Immature natural killer cell (primary cell): ENCODE measurements at places on chromosomes 5 and 9.
A peak's percentile ranks its signal among the peaks of the same experiment; 100 is the strongest.

DNA sequence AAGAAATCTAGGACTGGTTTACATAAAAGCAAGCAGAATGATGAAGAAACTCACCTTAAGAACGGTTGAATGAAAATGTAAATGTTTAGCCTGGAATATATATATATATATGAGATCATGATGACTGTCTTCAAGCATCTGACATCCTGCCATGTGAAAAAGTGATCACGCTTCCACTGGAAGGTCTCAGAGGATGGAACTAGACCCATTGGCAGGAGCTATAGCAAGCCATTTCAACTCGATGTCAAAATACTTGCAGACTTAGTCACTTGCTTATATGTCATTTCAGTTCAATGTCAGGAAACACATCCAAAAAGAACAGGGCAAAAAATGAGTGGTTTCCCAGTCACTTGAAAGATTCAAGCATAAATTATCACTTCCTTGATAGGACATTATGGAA lies 22.2 kb upstream of the TMEM161B start:
- DNase-seq: no peak

- no peak for DNase-seq
Measured at GRCh38 chr5:155914766-155915165, 412.2 kb upstream of the SGCD start.

- no peak for DNase-seq
Measured at GRCh38 chr5:147267082-147267832, 32.4 kb downstream of the STK32A start.

DNA sequence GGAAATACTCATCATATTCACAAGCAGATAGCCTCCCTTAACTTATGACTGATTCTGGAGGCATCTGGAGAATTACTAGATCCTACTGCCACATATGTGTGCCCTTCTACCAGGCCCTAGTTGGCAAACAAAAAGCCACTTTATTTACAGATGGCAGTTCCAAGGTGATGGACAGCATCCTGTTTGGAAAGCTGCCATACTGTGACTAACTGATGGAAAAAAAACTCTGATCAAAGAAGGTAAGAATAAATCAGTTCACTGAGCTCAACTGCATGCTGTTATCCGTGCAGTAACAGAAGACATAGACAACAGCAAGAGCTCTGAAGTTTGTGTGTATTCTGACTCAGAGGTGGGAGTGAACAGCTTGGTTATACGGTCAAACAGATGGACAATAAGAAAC lies 279.8 kb upstream of the POU5F2 start:
- DNase-seq: no peak

DNA sequence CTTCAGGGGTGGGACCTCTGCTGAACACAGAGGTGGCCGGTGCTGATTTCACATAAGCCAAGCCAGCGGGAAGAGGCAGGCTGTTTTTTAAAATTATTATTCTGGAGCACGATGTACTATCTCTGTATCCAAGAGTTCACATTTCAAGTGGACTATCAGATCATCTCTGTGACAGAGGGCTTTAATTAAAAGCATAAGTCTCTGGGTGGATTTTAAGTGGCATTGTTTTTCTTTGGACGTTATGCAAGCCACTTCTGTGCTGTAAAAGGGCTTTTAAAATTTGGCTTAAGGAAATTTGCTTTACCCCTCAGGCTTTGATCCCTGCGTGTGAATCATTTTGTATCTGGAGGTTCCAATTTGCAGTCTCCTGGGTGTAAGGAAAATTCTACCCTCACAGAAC lies 124.7 kb downstream of the PALM2AKAP2 start:
- DNase-seq: no peak

DNA sequence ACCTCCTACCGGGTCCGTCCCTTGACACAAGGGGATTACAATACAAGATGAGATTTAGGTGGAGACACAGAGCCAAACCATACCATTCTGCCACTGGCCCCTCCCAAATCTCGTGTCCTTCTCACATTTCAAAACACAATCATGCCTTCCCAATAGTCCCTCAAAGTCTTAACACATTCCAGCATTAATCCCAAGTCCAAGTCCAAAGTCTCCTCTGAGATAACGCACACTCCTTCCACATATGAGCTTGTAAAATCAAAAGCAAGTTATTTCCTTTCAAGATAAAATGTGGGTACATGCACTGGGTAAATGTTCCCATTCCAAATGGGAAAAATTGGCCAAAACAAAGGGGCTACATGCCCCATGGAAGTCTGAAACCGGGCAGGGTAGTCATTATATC lies 463.9 kb upstream of the CDH9 start:
- DNase-seq: no peak

DNA sequence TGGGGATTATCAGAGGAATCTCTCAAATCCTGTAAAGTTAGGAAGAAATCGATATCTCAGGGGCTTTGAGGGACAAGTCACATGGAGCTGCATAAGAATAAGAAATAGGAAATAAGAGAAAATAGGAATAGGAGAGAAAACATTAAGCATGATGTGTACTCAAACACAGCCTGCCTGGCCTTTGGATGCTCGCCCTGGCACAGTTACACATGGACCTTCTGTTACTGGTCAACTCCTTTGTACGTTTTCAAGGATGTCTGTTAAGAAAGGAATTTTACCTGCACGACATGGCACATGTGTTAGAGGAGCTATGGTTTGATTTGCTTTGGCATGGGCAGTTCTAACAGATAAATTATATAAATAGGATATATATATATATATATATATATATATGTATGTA lies 321.2 kb downstream of the CDH12 start:
- DNase-seq: no peak

DNA sequence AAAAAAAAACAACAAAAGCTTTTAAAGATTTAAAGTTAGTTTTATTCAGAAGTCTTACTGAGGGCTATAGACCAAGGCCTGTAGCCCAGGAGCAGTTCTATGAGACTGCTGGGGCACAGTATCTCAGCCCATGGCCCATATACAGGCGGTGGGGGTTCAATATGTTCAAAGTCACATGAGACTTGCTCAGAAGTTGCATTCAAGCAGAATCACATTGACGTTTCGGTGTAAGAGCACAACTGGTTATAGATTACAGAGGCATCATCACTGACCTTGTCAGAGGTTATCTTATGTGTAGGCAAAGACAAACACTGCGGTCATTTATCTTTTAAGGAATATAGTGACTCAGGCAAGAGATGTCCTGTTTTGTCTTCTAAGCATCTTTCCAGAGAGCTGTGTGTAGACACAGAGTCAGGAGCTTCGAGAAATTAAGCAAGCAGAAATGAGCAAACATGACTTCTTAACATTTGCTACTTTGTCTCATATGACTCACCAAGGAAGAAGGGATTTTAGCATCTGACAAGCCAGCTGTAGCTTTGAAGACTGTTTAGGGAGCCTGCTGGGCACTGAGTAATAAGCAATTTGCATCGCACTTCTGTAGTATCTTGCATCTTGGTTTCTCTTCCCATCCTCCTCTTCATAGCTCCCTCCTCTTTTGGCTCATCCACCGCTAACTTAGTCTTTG lies 12.9 kb upstream of the F2RL1 start:
- DNase-seq: no peak

GRCh38 chr9:82353631-82354278 lies 365.2 kb downstream of the SPATA31D1 start:
- DNase-seq: no peak

- DNase-seq: no peak
Measured at GRCh38 chr9:124339603-124340146, 75.6 kb downstream of the PSMB7 start.

DNA sequence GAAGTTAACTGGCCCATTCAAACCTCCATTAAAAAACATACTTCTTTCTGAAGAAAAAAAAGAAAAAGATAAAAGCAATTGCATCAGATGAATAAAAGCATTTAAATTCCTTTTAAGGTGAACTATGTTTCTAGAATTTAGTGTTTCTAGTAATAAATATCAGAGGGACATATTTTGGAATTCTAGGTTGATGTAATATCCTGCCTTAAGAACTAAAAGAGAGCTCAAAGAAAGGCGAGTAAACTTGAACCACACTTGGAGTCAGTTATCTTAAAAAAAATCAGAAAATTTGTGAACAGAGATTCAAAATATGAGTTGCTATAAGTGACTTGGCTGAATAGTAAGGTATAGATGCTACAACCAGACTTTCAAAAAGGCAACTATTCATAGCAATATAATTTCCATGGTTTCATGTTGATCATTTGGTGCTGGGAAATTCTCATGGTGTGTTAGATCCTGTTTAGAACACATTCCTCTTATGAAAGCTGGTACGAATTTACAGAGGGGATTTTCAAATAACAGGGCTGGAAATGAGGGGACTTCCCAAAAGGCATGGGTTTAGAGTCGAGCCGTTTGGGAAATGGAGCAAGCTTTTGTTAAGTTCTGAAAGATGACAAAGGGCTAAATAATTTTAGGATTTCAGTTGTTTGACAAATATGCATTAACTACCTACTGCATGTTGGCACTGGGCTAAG lies 37.6 kb upstream of the RAI14 start:
- no peak for DNase-seq

DNA sequence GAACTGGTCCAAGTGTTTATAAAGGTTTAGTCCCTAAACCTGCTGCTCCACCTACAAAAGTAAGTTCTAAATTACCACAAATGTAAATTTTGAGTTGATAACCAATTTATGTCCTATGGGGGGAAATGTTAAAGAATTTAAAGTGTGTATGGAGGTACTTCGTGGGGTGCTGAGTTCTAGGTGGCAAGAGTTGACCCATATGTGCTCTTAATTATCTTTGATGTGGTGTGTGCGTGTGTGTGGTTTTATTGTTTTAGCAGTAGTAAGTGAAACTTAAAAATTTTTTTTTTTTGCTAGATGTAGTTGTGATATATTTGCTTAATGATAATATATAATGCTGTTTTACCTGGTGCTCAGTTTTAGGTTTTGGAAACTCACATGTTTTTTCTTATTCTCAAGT lies 72.6 kb downstream of the GPBP1 start:
- DNase-seq: peak; percentile 15

GRCh38 chr9:33510262-33511183 lies 13.5 kb upstream of the ANKRD18B start:
- peak; percentile 5 for DNase-seq

GRCh38 chr5:41118177-41118576 lies 47.0 kb upstream of the MROH2B start:
- no peak for DNase-seq

GRCh38 chr5:62256161-62257019 lies 49.6 kb upstream of the KIF2A start:
- peak; percentile 24 for DNase-seq

- no peak for DNase-seq
Measured at GRCh38 chr5:66967826-66968262, 228.8 kb downstream of the CD180 start.
